ENCODE measurements at places on chromosomes 2 and 18.

DNA sequence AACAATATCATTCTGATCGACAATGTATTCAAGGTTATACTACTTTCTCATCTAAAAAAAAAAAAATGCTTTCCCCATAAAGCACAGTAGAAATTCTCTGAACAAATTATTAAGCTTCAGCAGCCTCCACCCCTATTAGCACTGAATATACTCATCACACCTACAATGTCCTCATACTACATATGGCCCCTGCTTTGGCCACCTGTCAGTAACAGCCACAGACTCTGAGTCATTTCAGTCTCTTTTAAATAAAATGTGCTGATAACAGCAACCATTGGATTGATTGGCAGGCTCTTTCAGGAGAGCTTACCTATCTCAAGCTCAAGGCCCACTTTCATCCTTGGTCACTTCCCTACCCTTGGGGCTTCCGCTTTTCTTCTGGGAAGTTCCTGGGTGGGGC is 236.7 kb downstream of the TMX3 start:
- DNase-seq, result no peak

- DNase-seq, result no peak
These were observed 172.1 kb downstream of the VAPA start for GRCh38 chr18:10085876-10086275.

DNA sequence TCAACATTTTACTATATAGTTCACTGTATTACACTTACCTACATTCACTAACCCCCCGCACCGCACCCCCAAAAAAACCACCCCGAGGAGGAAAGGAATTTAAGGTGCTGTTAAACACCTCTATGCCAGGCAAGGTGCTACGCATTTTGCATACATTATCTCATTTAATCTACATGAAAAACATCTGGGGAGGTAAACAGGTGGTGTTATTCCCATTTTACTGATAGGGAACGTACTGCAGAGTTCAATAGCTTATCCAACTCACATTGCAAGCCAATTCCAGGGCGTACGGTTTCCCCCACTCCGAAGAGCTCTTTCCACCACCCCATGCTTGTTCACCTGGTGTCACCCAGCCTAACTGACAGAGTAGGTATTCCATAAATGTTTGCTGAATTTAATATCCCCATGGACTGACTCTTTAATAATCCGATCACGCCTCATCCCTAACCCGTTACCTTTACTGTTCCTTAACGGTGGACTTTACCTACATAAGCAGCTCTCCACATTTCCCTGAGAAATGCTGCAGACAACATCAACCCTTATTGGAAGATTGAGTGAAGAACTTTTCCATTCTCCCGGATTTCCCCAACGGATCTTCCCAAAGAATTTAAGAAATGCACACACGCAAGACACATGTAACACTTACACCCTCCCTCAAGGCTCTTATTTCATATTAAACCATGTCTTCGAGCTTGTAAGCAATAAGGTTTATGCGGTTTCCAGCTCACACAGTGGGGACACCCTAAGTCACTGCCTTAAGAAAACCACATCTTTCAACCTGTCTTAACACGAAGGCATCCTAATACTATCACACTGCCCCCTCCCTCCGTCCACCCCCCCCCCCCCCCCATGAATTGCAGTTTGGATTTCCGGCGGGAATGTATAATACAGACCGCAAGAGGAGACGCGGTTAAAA is 1.2 kb downstream of the RAPH1 start:
- DNase-seq, result no peak

GRCh38 chr2:122422384-122422991 is 667.0 kb downstream of the TSN start:
- no peak for DNase-seq

- DNase-seq, result no peak
These were observed 20.0 kb downstream of the AQP12A start for GRCh38 chr2:240711701-240712100.
